ENCODE measurements at places on chromosomes 1 and 21. TPM values are rescaled to one million over a fixed set of nuclear protein-coding genes. Genes with fewer than 3 reads are reported as not detected.

GJA9 gene
- 0.42 TPM for total RNA-seq

DNA sequence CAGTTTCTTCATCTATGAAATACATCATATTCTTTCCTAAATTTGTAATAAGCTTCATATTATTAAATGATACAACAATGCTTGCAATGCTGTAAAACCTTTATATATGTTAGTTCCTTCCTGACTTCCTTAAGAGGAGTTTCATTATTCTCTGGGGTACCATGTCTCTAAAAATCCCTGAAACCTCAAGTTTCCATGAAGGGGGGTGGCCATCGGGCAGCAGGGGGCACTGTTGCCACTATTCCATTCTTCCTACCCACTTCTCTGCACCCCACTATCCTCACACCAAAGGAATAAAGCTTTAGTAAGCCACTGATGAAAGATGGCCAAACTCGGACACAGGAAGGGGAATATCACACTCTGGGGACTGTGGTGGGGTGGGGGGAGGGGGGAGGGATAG, 9.0 kb upstream of the DMRTB1 start:
- DNase-seq = no peak

ABCG1 gene
- total RNA-seq = 20.1 TPM

- DNase-seq = no peak
Observed at GRCh38 chr1:11196945-11197344, 7.8 kb downstream of the ANGPTL7 start.

UBE2U gene
- total RNA-seq = not detected

GRCh38 chr1:222613627-222614026, 4.3 kb upstream of the MIA3 start:
- no peak for DNase-seq

CAMK2N1 gene
- total RNA-seq = 39.5 TPM

C2CD2 gene
- total RNA-seq = 66.4 TPM

OR2AK2 gene
- not detected for total RNA-seq

DNA sequence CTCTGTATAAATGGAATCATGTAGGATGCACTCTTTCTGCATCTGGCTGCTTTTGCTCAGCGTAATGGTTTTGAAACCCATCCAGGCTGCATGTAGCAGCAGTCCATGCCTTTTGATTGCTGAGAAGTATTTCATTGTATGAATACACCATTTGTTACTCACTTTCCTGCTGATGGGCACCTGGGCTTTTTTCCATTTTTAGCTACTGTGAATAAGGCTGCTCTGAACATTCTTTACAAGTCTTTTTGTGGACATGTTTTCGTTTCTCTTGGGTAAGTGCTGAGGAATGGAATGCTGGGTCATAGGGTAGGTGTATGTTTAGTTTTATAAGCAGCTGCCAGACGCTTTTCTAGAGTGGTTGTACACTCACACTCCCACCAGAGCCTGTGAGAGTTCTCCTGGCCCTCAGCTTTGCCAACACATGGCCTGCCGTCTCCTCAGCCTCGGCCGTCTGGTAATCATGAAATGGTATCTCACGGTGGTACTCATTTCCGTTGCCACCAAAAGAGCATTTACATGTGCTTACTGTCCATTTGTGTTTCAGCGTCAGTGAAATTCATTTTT, 22.7 kb downstream of the SLX9 start:
- DNase-seq = no peak

DNA sequence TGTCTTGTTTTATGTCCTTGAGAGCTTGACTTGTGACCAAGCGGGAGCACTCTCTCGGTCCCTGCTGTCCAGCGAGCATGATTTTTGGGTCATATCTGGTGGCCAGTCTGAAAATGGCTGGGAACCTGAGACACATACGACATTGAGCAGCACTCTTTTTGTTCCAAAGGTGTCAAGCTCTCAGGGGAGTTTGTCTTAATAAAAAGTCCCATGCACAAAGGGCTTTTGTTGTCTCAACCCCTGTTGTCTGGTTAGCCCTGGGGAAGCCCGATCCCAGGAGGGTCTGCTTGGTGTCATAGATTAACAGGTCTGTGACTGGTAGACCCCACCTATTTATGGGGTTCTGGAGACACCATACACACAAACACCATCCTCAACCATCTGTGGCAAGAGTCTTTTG, 57.8 kb upstream of the KLHDC7A start:
- no peak for DNase-seq

FGR gene
- 17.2 TPM for total RNA-seq

GRCh38 chr1:227317523-227318015, 723 bp downstream of the CDC42BPA start:
- DNase-seq = peak; percentile 45

OR2L2 gene
- 0.29 TPM for total RNA-seq

DNA sequence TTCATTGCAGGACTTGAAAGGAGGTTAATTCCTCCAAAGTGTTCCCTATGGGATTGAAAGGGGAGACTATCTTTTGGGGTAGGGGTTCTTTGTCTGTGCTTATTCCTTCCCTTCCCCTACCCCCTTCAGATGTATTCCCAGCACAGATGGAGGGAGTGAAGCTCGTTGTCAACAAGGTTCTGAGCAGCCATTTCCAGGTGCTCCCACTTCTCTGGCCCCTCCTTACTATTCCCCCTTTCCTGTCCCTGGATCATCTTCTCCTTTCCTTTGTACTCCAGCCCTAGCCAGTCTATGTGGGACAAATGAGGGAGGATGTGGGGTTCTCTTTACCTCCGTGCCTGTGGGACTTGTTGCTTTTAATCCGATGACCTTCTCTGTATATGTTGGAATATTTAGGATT, 899 bp downstream of the TOMM40L start:
- no peak for DNase-seq

RGSL1 gene
- total RNA-seq = not detected

- no peak for DNase-seq
Observed at GRCh38 chr21:45630066-45630694, 13.3 kb upstream of the PCBP3 start.

- no peak for DNase-seq
Observed at GRCh38 chr1:214516434-214517326, 34.7 kb downstream of the PTPN14 start.

GRCh38 chr1:28895896-28896608, 18.3 kb upstream of the EPB41 start:
- no peak for DNase-seq

DNA sequence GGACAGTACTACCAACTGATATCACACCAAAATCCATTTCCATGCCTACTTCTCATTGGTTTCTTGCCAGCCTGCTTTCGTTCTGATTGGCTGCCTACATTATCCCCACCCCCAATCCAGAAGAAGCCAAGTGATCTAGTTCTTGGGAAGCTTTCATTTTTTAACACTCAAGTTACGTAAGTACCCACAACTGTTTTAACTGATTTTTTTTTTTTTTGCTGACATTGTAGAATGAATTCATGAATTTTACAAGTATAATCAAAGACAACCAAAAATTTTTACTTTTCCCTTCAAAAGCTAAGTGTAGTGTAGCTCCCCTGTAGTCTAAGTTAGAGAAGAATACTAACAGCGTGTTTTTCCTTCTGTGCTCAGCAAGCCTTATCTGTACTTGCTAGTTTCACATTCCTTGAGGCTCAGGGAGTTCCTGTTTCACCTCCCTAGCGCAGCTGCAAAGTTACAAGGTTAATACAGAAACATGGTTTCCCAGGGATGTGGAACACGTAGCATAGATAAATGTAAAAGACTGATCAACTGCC, at the start of gene SLC9C2:
TSS of gene SLC9C2 (minus strand) at position 17 of the 536 bp plus-strand sequence. CDS start 1,296 bp downstream, outside the sequence.
- no peak for DNase-seq

KCNC4 gene
- total RNA-seq = 5.2 TPM

DNA sequence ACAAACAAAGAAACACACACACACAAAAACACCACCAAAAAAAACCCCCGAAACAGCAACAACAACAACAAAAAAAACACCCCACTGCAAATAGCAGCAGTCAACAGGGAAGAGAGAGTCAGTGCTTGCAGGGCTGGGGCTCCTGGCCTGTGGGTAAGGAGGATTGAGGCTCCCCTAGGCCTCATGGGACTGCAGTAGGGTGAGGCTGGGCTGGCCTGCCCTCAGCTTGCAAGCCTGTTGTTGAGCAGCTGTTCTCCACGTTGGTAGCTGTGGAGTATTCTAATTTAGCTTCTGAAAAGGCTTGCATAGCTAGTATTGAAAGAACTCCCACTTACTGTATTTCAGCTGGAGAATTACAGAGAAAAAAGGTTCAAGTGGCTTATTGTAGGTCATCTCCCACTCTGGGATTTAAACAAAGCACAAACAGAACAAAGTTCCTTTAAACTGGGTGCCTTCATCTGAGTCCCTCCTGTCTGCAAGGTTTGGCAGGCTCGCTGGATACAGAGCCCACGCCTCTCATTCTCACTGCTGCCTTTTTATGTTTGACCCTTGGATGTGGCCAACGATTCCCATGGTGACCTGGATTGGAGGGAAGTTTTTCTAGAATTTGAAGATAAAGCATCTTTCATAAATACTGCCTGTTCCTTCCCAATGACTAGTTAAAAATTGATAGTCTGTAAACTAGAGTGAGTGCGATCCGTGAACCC, 247.2 kb downstream of the KIF26B start:
- no peak for DNase-seq

GRCh38 chr1:85445906-85446305, 19.1 kb downstream of the DDAH1 start:
- DNase-seq = no peak

PTCH2 gene
- total RNA-seq = 1.5 TPM

- no peak for DNase-seq
Observed at GRCh38 chr1:194013561-194013960, 827.1 kb upstream of the B3GALT2 start.

- DNase-seq = no peak
Observed at GRCh38 chr1:236947794-236948193, 56.4 kb downstream of the MT1HL1 start.

GJC2 gene
- total RNA-seq = 3.9 TPM

- DNase-seq = no peak
Observed at GRCh38 chr1:146020058-146021049, 1.2 kb downstream of the HJV start.

- no peak for DNase-seq
Observed at GRCh38 chr1:230144010-230144614, 77.1 kb downstream of the GALNT2 start.

DNA sequence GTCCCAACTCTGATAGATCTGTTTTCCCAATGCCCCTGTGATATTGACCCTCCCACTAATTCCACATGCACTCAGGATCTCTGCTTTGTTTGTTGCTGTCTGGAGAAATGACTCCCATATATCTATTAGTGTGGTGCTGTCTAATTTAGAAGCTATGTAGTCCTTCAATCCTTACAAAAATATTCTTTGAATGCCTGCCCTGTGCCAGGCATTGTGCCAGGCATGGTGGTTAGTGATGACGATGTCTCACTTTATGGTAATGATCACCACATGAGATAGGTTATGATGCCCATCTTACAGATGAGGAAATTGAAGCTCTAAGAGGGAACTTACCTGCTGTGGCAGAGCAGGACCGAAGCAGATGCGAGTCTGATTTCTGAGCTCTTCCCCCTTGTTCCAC, 12.9 kb downstream of the MYOG start:
- no peak for DNase-seq

L1TD1 gene
- total RNA-seq = not detected

DNA sequence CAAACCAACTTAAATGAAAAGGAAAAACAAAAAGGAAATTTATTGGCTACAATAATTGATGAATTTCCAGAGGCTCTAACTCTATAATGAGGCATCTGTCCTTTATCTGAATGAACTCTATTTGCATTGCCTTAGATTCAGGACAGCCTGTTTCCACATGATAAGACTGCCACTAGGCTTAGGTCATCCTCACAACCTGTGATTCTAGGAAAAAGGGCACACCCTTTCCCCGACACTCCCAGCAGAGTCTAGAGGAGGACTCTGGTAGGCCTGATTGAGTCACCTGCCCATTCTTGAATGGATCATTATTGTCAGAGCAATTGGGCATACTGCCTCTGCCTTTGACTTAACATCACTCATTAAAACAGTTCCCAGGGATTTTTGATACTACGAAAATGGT, 262.8 kb downstream of the TPR start:
- no peak for DNase-seq

- DNase-seq = no peak
Observed at GRCh38 chr1:89332461-89332860, 31.4 kb upstream of the GBP6 start.

- no peak for DNase-seq
Observed at GRCh38 chr1:244302876-244303609, 148.7 kb downstream of the ADSS2 start.

GRCh38 chr1:36759355-36759754, 275.0 kb downstream of the GRIK3 start:
- no peak for DNase-seq

- DNase-seq = no peak
Observed at GRCh38 chr1:85240174-85240601, 19.3 kb downstream of the C1orf52 start.

DNA sequence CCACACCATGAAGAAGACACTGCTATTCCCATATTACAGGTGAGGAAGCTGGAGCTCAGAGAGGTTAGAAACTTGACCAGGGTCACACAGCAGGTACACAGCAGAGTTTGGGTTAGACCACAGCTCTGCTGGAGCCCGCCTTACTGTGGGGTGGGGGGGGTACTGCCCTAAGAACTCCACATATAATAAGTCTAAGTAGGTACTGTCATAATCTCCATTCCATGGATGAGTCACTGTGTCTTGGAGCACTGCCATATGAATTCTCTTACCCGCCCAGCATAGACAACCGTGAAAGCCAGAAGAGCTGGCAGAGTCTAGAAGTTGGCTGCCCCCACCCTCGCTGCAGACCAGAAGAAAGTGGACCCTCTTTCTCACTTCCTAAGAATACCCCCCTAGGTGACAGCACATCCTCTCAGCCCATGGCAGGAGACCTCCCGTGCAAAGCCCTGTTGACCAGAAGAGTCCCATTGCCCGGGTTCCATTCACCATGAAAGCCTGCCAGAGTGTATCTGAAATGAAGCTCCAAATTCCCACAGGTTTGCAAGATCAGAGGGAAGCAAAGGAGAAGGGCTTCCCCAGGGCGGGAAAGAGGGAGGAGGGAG, 5.2 kb upstream of the PLA2G2D start:
- DNase-seq = peak; percentile 60

- no peak for DNase-seq
Observed at GRCh38 chr1:61925591-61926298, 183.5 kb downstream of the PATJ start.

GRCh38 chr1:114201486-114201885, 47.8 kb upstream of the SYT6 start:
- DNase-seq = no peak

DNA sequence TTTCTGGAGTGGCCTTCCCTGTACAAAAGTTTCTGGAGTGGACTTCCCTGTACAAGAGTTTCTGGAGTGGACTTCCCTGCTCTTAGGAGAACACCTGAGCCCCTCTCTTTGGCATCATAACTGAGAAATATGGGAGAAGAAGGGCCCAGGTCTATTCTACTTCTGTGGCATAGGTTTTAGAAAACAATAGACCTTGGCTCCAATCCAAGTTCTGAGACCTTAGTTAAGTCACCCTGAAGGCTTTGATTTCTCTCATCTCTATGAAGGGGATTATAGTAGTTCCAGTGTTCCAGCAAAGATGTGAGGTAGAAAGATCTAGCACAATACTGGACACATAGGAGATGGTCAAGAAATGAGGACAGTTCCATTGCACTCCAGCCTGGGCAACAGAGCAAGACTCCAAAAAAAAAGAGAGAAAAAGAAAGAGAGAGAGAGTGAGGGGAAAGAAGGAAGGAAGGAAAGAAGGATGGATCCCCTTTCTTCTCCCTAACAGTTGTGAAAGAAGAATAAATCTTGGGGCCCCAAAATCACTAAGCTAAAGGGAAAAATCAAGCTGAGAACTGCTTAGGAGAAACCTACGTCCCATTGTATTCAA, 13.3 kb upstream of the EIF4G3 start:
- DNase-seq = no peak

Data from ureter (tissue), 1 donor.